ENCODE measurements at places on chromosomes 1 and 21.

GRCh38 chr1:31715087-31715872 is 11.5 kb upstream of the COL16A1 start:
- peak; percentile 25 for DNase-seq
- peak overlapping the region; percentile 57 for H3K4me3 ChIP-seq
- no peak overlapping the region for H3K27ac ChIP-seq
- no peaks in the 10 kb centered on the region for H3K36me3 ChIP-seq
- peaks cover 69% of the 10 kb centered on the region for H3K27me3 ChIP-seq

DNA sequence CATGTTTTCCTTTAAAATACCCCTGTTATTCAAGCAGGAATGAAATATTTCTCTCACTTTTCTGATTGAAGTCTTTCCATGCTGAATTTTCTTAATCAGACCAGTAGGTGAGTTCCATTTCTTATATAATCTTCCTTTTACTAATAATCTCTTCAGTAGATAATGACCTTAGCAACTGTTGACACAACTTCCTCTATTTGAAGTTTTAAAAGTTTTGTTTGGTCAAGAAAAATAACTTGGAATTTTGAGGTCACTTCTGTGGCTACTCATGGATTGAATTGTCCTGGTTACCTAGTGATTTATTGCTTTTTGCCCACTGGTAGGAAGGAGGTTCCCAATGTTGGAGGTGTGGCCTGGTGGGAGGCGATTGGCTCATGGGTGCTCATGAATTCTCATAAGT is 70.6 kb upstream of the PAXBP1 start:
- DNase-seq: no peak
- H3K27ac ChIP-seq: no peak overlapping the region
- H3K4me1 ChIP-seq: no peaks in the 10 kb centered on the region
- H3K27me3 ChIP-seq: peaks cover 10% of the 10 kb centered on the region
- no peaks in the 10 kb centered on the region for H3K36me3 ChIP-seq

DNA sequence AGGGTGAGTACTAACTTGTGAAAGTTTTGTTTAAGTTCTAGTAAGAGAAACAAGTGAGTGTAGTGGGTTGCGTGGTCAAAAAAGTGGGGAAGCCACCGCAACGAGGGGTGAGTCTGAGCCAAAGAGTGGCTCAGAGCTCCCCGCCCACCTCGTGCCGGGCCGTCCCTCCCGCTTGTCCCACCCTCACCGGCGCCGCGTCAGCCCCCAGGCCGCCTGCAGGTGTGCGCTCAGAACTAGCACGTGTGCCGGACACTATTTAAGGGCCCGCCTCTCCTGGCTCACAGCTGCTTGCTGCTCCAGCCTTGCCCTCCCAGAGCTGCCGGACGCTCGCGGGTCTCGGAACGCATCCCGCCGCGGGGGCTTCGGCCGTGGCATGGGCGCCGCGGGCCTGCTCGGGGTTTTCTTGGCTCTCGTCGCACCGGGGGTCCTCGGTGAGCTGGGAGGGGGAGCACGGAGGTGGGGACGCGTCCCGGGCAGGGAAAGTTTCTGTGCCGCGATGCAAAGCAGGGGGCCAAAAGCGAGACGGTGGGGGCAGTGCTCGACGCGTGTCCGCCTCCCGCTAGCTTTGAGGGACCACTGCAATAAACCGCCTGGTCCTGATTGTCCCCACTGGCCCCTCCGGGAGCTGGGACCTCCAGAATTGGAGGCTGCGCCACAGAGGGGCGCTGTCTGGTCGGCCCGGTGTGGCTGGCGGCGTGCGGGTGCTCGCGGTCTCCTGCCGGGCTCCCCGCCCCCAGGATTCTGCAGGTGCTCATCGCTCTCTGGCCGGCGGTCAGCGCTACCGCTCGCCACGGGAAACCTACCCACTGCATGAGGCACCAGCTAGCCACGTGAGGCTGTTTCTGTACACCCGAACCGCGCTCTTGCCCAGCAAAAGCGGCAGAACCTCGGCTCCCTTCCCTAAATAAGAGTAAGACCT is at the start of gene CR2:
Gene CR2 (plus strand): TSS at position 283 of the 919 bp plus-strand sequence. CDS start 91 bp downstream, at position 374.
- peaks cover 38% of the 10 kb centered on the region for H3K27me3 ChIP-seq
- H3K27ac ChIP-seq: no peak within 1 kb of the TSS
- H3K4me3 ChIP-seq: peak within 1 kb of the TSS; percentile 9
- H3K4me1 ChIP-seq: peaks cover 10% of the 10 kb centered on the region

DNA sequence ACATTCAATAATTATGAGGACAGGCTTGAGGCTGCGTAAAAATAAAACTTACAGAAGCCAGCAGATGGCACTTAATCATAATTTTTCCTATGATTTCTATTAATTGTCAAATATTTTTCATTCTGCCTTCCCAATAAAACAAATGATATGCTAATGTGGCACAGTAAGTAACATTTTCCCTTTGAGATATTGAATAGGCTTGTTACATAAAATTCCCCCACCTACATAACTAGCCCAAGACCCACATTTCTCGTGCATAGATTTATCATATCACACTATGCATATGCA is 55.4 kb upstream of the PTGFRN start:
- H3K4me3 ChIP-seq: no peak overlapping the region
- H3K27ac ChIP-seq: no peak overlapping the region
- H3K4me1 ChIP-seq: peaks cover 17% of the 10 kb centered on the region
- no peaks in the 10 kb centered on the region for H3K27me3 ChIP-seq
- no peaks in the 10 kb centered on the region for H3K36me3 ChIP-seq

- no peak overlapping the region for H3K27ac ChIP-seq
- DNase-seq: no peak
- peaks cover 4% of the 10 kb centered on the region for H3K36me3 ChIP-seq
- no peak overlapping the region for H3K4me3 ChIP-seq
- peaks cover 44% of the 10 kb centered on the region for H3K27me3 ChIP-seq
- peaks cover 37% of the 10 kb centered on the region for H3K4me1 ChIP-seq
Observed at GRCh38 chr1:93608187-93609109, 73.2 kb downstream of the BCAR3 start.

DNA sequence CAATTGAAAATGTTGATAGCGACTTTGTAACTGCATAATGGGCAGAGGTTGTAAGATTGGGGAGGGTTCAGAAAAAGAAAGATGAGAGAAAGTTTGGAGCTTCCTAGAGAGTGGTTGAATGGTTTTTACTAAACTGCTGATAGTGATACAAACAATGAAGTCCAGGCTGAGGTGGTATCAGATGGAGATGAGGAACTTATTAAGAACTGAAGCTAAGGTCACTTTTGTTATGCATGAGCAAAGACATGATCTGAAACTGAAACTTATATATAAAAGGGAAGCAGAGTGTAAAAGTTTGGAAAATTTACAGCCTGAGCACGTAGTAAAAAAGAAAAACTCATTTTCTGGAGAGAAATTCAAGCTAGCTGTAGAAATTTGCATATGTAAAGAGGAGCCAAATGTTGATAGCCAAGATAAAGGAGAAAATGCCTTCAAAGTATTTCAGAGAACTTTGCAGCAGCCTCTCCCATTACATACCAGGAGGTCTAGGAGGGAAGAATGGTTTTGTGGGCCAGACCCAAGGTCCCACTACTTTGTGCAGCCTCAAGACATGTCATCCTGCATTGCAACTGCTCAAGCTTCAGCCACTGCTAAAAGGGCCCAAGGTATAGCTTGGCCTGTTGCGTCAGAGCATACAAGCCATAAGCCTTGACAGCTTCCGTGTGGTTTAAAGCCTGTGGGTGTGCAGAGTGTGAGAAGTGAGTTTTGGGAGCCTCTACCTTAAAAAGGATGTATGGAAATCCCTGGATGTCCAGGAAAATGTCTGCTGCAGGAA is 843.9 kb downstream of the AMY1C start:
- H3K4me3 ChIP-seq: no peak overlapping the region
- no peaks in the 10 kb centered on the region for H3K4me1 ChIP-seq
- no peak for DNase-seq
- H3K27me3 ChIP-seq: no peaks in the 10 kb centered on the region
- H3K36me3 ChIP-seq: no peaks in the 10 kb centered on the region

DNA sequence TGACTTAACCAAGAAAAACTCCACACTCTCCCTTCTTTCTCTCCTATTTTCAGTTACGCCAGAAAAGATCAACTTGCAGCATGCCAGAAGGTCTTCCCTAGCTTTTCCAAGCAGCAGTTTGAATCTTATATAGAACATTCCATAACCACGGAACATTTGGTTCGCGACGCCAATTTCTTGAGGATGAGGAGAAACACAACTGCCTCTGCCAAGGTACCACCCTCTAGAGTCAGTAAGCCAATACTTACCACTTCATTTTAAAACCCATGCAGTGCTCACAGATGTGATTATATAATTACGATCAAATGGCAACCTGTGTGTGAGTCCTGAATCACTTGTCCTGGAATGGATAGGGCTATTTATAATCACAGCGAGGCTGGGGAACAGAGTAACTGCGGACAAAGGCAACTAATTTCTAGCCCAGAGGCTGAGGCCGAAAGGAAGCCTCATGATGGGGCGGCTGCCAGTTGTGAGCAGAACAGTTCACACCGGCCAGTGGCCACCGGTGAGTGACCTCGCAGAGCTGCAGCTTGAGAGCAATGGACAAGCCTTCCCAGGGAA is 43.2 kb upstream of the BACE2 start:
- no peak overlapping the region for H3K4me3 ChIP-seq
- H3K36me3 ChIP-seq: no peaks in the 10 kb centered on the region
- peaks cover 7% of the 10 kb centered on the region for H3K27me3 ChIP-seq
- H3K27ac ChIP-seq: no peak overlapping the region
- H3K4me1 ChIP-seq: no peaks in the 10 kb centered on the region

GRCh38 chr1:233513431-233513830 is 100.5 kb upstream of the KCNK1 start:
- H3K4me3 ChIP-seq: no peak overlapping the region
- DNase-seq: no peak
- H3K4me1 ChIP-seq: no peaks in the 10 kb centered on the region
- H3K27me3 ChIP-seq: no peaks in the 10 kb centered on the region
- no peaks in the 10 kb centered on the region for H3K36me3 ChIP-seq
